ENCODE measurements at places on chromosomes 6 and 20. TPM values are rescaled to one million over a fixed set of nuclear protein-coding genes. Genes with fewer than 3 reads are reported as not detected.
A peak's percentile ranks its signal among the peaks of the same experiment; 100 is the strongest.

The SOX18 gene
- not detected for total RNA-seq

DNA sequence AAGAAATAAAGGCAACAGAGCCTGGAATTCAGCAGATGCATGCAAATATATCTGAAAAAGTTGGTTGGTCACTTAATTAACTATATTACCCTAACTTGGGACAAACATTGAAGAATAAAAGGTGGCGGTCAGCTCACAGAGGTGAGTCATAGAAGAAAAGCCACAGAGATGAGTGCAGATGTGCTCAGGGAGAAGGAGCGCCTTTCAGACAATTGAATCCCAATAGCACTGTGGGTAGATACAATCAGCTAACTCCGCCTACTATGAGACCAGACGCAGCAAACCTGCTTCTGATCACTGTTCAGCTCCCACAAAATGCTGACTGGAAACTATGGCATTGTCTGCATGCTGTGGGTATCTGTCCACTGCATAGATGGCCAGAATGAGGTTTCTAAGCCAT, 447.8 kb downstream of the PTPRT start:
- DNase-seq, result no peak

DNA sequence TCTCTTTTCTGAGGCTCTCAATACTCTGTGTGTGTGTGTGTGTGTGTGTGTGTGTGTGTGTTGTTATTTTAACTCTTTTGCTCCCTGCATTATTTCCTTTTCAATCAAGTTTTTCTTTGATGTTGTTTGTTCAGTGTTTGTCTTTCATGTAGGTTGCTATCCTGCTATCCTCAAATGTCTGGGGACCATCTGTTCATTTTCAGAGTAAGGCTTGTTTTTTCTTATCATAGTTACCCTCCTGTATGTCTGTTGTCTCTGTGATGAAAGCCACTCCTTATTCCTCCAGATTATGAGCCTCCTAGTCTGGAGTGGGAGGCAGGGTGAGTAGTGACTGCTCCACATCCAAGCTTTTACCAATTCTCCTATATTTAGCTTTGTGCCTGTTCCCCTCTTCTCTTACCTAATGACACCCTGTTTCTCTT, 9.2 kb downstream of the ENPP3 start:
- DNase-seq, result no peak

GRCh38 chr6:147322299-147323162, 118.3 kb downstream of the STXBP5 start:
- peak; percentile 73 for DNase-seq

GRCh38 chr6:153162172-153162571, 31.1 kb upstream of the RGS17 start:
- no peak for DNase-seq

GRCh38 chr6:49550492-49551077, at the start of gene C6orf141:
Gene C6orf141 (plus strand): TSS chr6:49550668. CDS start chr6:49550793, 125 bp downstream.
- peak; percentile 22 for DNase-seq

DNA sequence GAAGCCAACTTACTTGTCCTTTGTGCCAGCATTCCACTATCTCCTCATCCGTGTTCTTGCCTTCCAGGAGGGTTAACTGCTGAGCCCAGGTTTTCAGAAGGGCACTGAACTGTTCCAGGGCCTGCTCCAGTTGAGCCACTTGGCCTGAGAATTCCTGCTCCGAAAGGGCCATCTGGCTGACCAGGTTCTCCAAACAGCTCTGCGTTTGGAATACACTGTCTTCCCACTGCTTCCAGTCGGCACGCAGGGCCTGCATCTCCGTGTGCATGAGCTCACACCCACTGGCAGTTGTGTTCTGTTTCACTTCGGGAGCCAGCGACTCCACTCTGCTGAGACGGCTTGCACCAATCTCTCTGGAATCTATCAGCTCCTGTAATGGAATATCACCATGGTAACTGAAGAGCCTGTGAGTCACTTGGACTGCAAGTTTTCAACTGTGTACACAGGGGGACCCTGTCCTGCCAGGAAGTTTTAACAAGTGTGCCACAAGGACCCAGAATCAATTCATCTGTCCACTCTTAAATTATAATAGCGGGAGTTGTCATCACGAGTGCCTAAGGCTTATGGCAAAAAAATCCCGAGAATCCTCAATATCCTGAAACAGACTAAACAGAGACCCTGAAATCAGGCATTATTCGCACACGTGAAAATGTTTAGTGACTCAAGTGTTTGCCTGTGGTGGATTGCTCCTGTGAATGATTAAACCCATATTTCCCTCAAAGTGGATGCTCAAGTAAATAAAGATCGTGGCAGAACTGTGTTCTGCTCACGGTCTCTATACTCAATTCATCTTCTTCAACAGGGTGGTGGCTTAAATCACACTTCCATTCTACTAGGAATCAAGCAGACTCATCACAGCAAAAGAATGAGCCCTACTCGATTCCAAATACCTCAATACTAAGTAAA, 255.9 kb downstream of the SYNE1 start:
- no peak for DNase-seq
